ENCODE measurements at places on chromosomes 2 and 18.

GRCh38 chr2:27262379-27263286 is at the start of gene SLC30A3:
Gene SLC30A3, minus strand, starts transcription at chr2:27263047. Its CDS starts 141 bp downstream, at chr2:27262906.
- DNase-seq = no peak

DNA sequence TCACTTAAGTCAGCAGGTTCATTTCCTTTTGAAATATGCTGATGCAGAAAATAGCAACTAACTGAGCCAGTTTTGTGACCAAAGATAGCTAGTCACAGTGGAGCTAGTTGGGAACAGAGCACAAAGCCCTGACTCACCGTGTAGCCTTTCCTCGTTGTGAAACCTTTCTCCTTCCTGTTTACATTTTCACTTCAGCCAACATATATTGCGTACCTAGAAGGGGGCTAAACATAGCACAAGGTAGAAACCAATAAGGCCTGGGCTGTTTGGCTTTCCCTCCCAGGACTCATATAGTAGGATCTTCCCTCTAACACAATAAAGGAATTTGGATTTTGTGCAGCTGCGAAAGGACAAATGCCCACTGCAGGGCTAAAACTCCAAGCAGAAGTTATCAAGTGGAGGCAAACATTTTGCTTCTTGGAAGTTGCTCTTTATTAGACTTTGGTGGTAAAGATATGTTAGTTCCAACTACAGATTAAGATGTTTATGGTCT is 24.5 kb upstream of the LPIN2 start:
- DNase-seq = peak; percentile 50

DNA sequence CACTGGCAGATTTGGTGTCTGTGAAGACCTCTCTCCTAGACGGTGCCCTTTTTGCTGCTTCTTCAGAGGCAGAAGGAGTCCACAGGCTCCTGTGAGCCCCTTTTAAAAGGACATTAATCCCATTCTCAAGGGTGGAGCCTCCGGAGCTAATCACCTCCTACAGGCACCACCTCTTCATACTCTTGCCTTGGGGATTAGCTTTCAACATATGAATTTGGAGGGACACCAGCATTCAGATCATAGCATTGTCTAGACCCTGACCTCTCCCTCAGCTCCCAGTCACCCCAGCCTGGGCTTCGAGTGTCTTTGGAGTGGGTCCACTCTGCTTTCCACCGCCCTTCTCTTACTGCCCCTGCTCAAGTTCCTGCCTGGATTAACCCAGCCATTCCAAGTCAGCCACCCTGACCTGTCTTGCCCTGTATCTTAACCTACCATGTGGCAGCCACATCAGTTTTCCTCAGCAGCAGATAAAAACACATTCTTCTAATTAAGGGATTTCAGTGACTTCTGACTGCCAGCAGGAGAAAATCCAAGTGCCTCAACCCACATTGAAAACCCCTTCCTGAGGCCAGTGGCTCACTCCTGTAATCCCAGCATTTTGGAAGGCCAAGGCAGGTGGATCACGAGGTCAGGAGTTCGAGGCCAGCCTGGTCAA is 6.1 kb upstream of the NCL start:
- DNase-seq = no peak

GRCh38 chr2:147365622-147366021 is 479.2 kb upstream of the ACVR2A start:
- no peak for DNase-seq

DNA sequence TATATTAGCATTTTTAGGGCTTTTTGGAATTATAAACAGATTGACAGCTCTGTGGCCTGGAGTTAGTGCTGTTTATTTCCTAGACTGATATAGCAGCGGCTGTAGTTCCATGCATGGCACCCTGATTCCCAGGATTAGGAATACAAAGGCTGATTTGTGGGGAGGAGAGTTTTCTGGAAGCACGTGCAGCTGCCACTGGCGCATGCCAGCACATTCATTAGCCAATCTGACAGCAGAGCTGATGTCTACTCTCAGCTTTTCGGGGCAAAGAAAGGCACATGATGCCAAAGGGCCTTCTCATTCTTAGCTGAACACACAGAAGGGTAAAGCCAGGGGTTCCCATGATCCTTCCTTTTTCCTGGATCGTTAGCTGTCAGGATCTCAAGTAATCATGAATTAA is 45.7 kb upstream of the RAPH1 start:
- no peak for DNase-seq

DNA sequence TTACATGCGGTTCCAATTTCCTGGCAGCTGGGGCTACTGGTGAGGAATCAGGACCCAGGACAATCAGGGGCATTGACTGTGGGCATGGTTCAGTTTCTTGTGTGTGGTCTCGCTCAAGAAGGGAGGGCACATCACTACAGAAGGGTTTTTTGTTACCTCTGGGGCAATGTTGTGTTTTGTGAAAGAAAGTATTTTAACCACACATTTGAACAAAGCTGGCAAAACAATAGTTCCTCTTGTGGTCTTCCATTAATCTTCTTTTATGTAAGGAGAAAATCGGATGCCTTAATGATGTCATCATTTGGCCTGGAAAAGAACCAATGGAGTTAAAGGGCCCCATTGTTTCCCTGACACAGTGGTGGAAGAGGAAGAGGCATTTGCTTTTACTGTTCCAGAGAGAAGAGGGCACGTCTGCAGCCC is 197.4 kb downstream of the SH3BP4 start:
- no peak for DNase-seq

DNA sequence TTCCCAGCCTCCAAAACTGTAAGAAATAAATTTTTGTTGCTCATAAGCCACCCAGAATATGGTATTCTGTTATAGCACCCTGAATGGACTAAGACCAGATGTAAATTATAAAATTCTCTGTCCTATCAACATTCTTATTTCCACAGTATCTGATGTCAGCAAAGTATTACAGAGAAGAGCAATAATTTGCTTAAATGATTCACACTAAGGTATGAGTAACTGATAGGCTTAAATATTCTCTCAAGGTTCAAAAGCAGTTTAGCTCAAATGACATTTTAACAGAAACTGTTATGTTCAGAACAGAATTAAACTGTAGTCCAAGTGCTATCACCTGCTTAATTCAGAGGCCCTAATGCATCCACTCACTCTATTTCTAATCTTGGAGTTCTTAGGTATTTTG is 12.8 kb downstream of the SESTD1 start:
- no peak for DNase-seq

GRCh38 chr18:37199741-37200140 is 365.9 kb downstream of the CELF4 start:
- no peak for DNase-seq

DNA sequence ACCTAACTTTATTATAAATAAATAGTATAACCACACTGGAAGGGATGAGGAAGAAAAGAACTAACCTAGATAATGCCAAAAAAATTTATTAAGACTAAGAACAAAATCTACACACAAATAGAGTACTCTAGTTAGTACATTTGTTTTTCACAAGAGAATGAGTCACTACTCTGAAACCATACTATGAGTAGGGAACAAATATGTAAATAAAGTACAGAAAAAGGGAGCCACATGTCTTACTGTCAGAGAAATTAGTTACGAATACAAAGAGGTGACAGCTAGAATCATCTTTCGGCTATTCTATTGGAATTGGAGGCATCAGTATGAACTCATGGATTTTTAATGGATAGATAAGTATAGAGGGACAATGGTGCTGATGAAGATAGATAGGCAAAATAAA is 150.5 kb downstream of the COPS8 start:
- DNase-seq = no peak

DNA sequence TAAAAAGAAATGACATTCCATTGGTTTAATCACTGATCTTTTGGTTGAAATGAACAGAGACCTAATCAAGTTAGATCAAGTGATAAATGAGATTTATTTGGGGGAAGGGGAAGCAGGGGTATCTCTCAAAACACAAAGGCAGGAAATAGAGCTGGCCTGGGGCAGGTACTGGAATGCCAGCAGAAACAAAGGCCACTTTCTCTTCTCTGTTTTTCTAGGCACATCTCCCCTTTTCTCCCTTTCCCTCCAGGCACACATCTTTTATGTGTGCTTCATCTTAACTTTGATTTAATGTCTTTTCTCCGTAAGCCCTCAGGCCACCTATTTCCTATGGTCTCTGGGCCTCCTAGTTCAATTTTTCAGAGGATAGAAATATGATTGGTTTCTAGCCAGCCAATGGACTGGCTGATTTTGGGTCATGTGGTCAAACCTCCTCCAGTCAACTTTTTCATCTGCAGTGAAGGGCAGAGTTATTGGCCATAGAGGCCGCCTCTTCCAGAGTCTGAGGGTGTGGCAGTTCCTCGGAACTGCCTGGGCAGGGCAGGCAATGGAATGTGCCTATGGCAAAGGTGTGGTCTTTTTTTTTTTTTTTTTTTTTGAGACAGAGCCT is 58.9 kb upstream of the FAM136A start:
- no peak for DNase-seq

DNA sequence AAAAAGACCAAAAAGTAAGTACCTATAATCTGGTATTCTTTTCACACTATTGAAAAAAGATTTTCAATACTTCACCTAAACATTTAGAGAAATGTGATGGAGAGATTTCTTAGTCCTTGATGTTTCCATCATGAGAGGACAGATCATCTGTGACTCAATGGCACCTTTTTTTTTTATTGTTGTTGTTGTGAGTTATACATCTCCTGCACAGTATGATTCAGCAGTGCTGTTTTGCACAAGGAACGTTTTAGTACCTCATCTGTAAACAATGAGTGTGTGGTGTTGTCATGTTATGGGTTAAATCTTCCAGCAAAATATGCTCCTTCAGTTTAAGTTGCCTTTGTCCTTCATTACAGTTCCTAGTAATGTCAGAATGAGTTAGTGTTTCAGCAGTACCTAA is 2.2 kb downstream of the KIAA1328 start:
- DNase-seq = no peak

GRCh38 chr18:23114171-23114881 is 21.0 kb upstream of the CABLES1 start:
- DNase-seq = no peak

DNA sequence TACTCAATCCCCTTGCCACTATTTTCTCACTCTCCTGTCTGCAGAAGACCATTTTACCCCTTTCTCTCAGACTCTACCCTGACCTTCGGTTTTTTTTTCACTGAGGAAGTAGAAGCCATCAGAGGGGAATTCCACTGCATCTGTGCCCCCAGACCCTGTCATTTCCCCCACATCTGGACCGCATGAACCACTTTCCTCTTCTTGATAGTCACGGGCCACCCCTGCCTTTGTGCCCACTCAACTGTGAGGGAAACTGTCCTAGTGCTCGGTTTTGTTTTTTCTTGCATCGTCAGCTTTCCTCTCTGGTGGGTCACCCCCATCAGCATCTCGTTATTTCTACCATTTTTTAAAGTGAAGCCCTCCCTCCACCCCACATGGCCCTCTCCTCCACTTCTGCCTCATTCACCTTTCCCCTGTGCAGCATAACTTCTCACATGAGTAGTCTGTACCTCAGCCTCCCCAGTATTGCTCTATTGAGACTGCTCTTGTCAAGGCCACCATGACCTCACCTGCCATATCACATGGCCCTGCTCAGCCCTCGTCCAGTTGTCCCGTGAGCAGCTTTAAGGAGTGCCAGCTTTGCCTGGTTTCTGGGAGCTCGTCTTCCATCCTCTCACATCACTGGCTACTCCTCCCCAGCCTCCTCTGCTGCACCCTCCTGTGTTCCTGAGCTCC is 32.4 kb downstream of the TMEM87B start:
- no peak for DNase-seq

GRCh38 chr18:59357928-59358327 is 1.1 kb downstream of the LMAN1 start:
- DNase-seq = peak; percentile 39

DNA sequence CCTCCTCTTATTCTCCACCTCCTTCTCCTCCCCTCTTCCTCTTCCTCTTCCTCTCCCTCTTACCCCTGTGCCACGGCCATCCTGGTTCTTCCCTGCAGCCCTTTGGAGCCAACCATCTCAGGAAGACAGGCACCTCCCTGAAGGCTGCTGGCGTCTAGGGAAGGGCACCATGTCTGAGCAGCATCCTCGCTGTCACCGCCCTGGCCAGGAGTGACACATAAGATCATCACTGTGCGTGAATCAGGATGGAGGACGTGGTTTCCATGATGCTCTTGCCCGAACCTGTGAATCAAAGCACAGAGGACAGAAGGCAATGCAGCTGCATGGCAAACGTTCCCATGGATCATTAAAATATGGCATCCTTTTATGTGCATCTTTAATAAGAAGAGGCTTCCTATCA is 236.0 kb downstream of the SH3BP4 start:
- no peak for DNase-seq

GRCh38 chr2:25062511-25062917 is 20.6 kb downstream of the EFR3B start:
- DNase-seq = no peak

- DNase-seq = no peak
Measured at GRCh38 chr2:240469239-240469636, 33.8 kb downstream of the GPC1 start.

DNA sequence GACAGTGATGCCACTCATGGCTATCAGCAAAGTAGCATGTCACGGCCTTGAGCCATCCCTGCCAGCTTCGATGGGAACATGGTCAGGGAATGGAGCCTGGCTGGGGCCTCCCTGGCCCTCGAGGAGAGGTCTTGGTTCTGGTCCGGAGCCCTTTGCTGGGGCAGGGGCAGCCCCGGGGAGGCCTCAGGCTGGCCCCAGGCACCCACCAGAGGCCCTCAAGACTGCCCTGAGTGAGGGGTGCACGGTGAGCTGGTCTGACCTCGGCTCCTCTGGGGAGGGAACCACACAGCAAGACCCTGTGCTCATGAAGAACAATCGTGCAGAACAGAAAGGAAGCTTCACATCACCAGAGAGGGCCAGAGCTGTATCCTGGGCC is 75.2 kb upstream of the OTOS start:
- no peak for DNase-seq

DNA sequence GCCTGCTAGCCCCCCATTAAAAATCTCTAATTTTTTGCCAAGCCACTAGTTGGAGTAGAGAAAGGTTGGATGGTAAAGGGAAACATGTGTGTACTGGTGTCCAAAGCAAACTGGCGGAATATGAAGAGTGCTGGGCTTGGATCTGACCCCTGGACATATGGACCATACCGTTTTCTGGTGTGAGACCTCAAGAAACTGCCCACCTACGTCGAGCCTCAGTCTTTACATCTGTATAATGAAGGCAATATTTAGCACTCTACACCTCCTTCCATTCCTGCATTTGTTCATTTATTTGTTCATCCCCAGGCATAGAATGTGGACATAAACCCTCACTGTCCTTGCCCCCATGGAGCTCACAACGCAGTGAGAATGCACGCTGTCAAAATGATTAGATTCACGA is 142.4 kb downstream of the RHBDD1 start:
- no peak for DNase-seq

DNA sequence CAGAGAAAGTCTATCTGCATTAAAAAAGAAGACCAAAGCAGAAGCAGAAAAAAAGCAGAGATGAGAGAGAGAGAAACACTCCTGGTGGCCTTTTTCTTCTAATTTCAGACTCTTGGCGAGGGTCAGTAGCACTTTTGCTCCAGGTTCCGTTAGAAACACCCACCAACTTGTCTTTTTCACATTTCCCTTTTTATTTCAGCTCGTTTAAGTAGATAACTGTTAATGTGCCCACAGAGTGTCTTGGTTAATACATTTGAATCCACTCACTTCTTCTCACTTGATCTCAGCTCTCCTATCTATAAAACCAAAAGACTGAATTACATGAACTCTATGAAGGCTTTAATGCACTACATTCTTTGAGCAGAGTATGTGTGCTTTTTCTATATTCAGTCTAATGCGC is 63.1 kb downstream of the AAK1 start:
- no peak for DNase-seq

All from glomerular endothelial cell (primary cell).